ENCODE measurements at places on chromosomes 2 and 18. TPM values are rescaled to one million over a fixed set of nuclear protein-coding genes. Genes with fewer than 3 reads are reported as not detected.

The CDK5R2 gene
- total RNA-seq = 0.97 TPM

DNA sequence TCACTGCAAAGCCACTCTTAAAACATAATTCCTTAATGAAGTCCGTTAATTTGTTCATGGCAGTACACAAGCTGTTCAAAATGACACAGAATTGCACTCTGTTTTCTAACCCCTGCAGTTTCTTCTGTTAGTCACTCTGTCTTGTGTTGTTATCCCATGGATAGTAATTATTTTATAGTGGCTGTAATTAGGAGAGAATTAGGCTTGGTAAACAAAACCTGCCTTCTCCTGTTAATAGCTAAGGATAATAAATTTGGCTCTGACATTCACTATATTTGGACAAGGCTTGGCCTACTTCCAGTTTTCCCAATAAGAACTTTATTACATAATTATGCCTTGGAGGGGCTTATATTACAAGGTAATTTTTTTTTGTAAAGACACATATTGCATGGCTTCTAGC is 330.3 kb upstream of the FIGN start:
- no peak for DNase-seq

- DNase-seq = peak; percentile 18
Measured at GRCh38 chr2:26558271-26559043, 80.5 kb upstream of the OTOF start.

The C2orf78 gene
- total RNA-seq = not detected

GRCh38 chr2:75986617-75987016 is 275.9 kb upstream of the GCFC2 start:
- DNase-seq = no peak

The SMYD1 gene
- total RNA-seq = not detected

The CD226 gene
- 0.84 TPM for total RNA-seq

The CEBPZOS gene
- total RNA-seq = not detected

- no peak for DNase-seq
Measured at GRCh38 chr2:144694456-144694855, 174.5 kb upstream of the ZEB2 start.

DNA sequence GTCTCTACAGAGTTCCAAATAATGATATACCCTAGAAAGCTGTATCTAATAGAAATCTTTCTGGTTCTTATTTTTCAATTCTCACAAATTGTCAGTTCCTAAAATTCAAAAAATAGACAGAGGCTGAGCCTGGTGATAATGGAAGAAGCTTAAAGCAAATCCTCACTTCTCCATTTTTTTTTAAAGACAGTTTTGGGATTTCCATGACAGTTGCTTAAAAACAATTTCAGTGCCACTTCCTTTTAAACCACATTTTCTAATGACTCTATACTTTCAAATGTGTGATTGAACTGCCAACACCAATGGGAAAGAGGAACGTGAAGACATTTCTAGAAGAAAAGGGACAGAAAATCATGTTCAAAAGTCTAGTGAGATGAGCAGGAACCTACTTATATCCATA is 4.0 kb downstream of the GKN2 start:
- DNase-seq = no peak

The CCDC93 gene
- total RNA-seq = 46.5 TPM

The KYNU gene
- total RNA-seq = 0.20 TPM

DNA sequence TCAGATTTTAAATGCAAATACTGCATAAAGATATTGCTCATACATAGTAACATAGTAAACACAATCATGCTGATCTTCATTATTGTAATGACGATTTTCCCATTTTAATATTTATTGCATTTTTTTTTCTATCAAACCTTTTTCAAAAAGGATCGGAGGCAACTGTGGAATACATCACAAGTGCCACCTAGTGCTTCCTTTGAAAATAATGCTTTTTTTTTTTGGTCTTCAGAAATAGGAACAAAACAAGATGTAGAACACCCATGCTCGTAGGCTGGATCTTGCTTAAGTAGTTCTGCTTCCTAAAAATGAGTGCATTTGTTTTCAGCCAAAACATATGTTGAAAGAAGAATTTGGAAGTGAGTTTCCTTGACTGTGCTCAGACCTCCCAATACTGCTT is 35.7 kb upstream of the GPR155 start:
- DNase-seq = no peak

DNA sequence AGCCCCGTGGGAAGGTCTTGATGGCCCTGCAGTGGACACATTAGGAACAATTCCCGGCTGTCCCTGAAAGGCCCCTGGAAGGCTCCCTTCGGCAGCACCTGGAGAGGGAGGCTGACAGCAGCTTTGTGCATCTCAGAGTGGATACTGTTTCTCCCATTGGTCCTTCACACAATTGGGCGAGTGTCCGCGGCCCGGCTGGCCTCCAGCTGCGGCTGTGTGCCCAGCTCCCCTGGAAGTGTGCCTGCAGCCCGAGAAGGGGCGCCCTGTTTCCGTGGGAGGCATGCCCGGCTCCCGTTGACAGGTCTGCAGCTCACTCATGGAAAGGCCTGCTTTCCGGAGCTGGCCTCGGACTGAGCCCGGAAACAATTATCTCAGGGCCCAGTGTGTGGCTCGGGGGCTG is 103.7 kb downstream of the LPIN1 start:
- DNase-seq = no peak

GRCh38 chr18:59311631-59312030 is 6.8 kb downstream of the CPLX4 start:
- no peak for DNase-seq

GRCh38 chr2:38719706-38720105 is 31.5 kb downstream of the SRSF7 start:
- DNase-seq = no peak

The TRIM43 gene
- not detected for total RNA-seq

The ITPRIPL1 gene
- total RNA-seq = 8.9 TPM

DNA sequence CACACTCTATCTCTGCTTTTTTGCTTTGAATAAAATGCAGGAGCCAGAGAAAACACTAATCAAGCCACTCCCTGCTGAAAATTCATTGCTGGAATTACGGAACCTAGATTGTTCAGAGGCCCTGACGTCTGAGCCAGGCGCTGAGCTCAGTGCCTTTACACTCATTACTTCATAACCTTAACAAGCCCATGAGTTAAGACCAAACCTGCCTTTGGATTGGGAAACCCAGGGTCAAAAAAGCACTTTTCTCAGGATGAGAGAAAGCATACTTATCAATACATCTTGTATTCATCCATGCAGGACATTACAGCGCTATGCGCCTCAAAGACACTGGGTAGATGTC is 762 bp downstream of the INO80C start:
- DNase-seq = no peak

- DNase-seq = no peak
Measured at GRCh38 chr2:174492963-174493431, 6.2 kb upstream of the GPR155 start.

DNA sequence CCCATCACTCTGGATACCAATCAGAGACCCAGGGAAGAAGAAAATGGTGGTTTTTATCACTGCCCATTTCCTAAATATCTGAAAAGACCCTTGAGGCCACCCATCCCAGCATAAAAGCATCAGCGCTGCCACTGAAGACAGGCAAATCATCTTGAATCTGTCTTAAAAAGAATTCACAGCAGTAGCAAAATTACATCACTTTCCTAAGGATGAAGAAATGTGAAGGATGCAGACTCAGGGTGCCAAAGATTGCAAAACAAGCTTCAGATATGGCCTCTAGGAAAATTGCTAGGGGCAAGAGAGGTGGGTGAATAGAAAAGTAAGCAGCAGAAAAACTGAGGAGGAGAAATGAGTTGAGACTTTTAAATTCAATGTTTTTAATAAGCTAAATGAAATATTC is 70.0 kb downstream of the SLC25A12 start:
- no peak for DNase-seq

DNA sequence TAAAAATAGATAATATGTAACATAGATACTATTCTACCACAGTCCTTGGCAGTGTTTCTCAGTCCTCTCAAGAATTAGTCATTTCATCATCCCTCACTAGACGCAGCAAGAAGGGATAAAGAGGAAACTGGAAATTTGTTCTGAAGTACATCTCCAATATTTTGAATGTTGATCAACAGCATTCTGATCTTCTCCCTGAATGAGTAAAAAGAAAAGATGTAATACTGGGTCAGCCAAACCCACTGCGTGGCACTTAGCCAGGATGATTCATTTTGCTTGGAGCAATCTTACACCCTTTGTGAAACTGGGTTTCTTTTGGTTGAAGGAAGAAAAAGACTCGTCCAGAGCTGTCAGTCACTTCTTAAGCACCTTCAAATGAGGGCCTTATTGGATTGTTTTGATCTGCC is 54.1 kb downstream of the TAF1B start:
- no peak for DNase-seq

- DNase-seq = no peak
Measured at GRCh38 chr18:62610701-62611411, 88.0 kb downstream of the ZCCHC2 start.

DNA sequence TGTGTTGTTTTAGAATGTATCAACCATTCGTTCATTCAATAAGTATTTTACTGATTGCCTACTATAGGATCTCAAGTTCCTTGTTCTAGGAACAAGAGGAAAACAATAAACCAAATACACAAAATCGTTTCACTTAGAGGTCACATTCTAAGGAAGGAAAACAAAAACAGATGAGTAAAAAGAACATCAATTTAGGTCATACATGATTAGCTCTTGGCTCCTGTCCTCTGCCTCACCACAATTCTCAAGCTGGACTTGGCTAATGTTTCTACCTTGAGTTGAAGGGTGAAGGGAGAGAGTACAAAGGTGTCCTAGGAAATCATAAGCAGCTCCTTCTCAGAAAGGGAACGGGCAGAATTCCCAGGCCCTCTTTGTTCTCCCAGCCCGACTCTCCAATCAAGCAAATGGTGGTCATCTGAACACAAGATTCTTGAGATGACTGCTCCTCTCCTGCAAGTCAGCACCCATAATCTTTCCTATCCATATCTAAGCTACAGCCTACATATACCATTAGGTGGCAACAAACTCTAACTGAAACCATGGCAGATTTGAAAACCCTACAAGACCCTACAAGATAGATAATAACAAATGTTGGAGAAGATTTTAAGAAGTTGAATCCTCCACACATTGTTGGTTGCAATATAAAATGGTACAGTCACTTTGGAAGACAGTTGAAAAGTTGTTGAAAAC is 76.0 kb downstream of the CBLN2 start:
- no peak for DNase-seq

DNA sequence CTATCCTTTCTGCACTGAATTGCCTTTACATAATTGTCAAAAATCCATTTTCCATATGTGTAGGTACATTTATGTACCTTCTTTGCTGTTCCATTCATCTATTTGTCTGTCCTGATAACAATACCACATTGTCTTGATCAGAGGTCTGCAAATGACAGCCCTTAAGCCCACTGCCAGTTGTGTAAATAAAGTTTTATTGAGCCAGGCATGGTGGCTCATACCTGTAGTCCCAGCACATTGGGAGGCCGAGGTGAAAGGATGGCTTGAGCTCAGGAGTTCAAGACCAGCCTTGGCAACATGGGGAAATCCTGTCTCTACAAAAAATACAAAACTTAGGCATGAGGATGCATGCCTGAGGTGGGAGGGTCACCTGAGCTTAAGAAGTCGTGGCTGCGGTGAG is 121.0 kb downstream of the TFCP2L1 start:
- DNase-seq = no peak

DNA sequence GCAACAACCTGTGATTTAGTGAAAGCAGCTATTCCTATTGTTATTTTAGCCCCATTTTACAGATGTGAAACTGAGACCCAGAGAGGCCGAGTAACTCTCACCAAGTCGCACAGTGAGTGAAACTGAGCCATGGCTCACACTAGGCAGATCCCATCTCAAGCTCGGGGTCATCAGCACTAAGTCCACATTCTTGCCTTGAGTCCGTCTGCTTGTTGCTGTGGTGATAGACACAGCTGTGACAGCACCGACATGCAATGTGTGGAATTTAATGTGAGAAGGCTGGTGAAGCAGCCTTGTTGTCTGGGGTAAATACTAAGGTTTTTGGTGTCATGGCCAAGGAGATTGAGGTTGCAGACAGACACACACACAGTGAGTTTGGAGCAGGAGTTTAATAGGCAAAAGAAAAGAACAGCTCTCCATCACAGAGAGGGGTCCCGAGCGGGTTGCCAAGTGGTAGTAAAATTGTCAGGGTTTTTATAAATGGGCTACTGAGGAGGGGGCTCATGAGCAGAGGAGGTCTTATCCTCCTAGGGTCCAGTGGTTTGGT is 40.2 kb upstream of the GMCL1 start:
- no peak for DNase-seq

DNA sequence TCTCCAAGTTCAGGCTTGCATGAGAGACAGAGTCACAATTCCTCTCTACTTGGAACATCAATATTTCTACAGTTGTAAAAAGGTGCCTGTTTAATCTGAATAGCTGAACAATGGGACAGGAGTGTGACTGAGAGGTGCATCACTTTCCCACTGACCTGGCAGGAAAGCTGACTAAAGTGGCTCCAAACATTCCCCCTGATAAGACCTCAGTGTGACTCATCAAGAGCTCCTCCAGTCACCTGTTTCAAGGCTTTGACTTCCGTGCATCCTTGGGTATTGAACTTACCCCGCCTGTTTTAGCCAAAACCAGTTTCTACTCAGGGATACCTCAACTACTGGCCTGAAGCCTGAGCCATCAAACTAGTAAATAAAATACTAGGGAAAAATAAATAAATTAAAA is 453.9 kb upstream of the DDX18 start:
- DNase-seq = no peak

The ERBB4 gene
- 8.5 TPM for total RNA-seq

The SLC5A7 gene
- not detected for total RNA-seq

GRCh38 chr2:240214790-240215675 is 74.6 kb upstream of the OTOS start:
- no peak for DNase-seq

The LIPG gene
- 25.7 TPM for total RNA-seq

DNA sequence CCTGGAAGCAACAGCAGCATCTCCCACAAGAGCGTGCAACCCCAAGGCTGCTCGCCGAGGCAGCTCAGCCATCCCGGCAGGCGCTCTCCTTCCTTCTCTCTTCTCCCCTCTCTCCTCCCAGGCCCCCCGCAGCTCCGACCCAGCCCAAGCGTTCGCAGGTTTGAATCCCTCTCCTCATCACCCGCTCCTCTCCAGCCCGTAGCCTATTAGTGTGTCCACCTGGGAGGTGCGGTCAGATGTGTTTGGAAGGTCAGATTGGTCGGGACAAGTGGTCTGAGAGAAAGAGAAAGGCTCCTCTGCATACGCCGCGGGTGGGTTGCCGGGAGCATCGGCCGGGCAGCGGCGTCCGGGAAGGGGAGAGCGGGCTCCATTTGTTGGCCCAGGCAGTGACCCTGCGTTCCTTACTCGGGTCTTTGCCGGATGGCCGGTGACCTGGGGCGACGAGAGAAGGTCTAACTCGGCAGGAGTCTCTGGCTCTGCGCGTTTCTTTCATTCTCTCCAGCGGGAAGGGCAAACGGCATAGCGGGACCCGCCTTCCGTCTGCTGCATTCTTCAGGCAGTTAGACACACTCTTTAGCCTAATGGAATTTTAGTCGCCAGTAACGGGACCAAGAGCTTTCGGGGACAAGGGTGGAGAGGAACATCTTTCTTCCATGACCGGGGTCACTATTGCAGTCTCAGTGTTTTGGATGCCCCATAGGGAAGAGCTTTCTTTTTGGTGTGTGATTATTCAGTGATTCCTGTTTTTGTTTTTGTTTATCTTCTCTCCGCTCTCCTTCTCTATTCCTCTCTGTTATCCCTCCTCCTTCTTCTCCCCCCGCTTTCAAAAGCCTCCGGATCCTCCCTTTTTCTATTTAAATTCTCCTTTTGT is 1.1 kb upstream of the TMEFF2 start:
- DNase-seq = no peak

- no peak for DNase-seq
Measured at GRCh38 chr2:168790226-168790902, 12.1 kb upstream of the NOSTRIN start.

Measured in mesothelial cell of epicardium (in vitro differentiated cells).